ENCODE measurements at places on chromosomes 5 and 9. TPM values are rescaled to one million over a fixed set of nuclear protein-coding genes. Genes with fewer than 3 reads are reported as not detected.

IL12B gene
- 0.11 TPM for total RNA-seq

VCAN gene
- total RNA-seq, result 276 TPM

TNC gene
- 242 TPM for total RNA-seq

- H3K27ac ChIP-seq, result no peak overlapping the region
- H3K4me3 ChIP-seq, result no peak overlapping the region
- H3K27me3 ChIP-seq, result no peaks in the 10 kb centered on the region
- no peak for DNase-seq
- no peaks in the 10 kb centered on the region for H3K4me1 ChIP-seq
Measured at GRCh38 chr5:29157975-29158374, 2035.5 kb upstream of the CDH6 start.

C5orf52 gene
- not detected for total RNA-seq

NKD2 gene
- total RNA-seq, result 9.9 TPM

GRCh38 chr9:135001526-135001925, 83.8 kb upstream of the FCN1 start:
- no peak for DNase-seq
- no peak overlapping the region for H3K27ac ChIP-seq
- no peaks in the 10 kb centered on the region for H3K27me3 ChIP-seq
- H3K4me1 ChIP-seq, result no peaks in the 10 kb centered on the region
- no peak overlapping the region for H3K4me3 ChIP-seq

ELOVL7 gene
- 4.5 TPM for total RNA-seq

GRCh38 chr5:53333160-53333559, 147.3 kb upstream of the FST start:
- no peaks in the 10 kb centered on the region for H3K36me3 ChIP-seq
- no peak overlapping the region for H3K4me3 ChIP-seq
- no peaks in the 10 kb centered on the region for H3K27me3 ChIP-seq
- H3K4me1 ChIP-seq, result no peaks in the 10 kb centered on the region
- no peak for DNase-seq

DNA sequence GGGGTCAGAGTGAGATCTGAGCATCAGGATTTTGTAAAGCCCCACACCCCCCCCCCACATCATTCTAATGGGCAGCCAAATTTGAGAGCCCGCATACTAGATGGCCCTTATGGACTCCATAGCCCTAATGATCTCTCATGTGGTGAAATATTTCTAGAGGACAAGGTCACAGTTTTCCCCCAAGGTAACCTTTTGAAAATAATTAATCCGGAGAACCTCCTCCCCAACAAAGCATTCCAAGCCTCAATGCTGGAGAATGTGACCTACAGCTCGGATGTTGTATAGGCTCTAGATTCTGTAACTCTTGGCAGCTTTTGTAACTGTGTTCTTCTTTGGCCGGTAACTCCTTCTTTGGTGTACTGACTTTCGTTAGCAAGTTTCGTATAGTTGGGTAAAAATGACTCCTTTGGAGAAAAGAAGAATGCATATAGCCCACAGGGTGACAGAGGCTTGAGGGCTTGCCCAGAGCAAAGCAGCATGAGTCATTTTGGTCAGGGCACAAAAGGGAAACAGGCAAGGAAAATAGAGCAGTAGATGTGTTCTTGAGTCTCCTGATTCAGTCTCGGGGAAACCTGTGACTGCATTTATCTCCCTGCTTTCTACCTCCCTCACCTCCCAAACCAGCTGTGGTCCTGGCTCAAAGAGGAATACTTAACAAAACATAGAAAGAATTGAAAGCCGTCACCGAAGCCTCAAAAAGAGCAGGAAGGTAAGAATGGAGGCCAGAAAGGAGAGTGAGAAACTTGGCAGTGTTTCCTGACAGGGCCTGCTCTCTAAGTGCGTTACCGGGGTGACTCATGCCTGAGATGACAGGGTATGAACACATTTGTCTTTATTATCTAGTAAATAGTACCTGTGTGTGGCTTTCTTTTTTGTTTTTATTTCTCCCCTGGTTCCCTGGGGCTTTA, 6.6 kb upstream of the XPA start:
- no peak overlapping the region for H3K27ac ChIP-seq
- H3K4me1 ChIP-seq, result no peaks in the 10 kb centered on the region
- no peaks in the 10 kb centered on the region for H3K36me3 ChIP-seq
- no peak overlapping the region for H3K4me3 ChIP-seq

DNA sequence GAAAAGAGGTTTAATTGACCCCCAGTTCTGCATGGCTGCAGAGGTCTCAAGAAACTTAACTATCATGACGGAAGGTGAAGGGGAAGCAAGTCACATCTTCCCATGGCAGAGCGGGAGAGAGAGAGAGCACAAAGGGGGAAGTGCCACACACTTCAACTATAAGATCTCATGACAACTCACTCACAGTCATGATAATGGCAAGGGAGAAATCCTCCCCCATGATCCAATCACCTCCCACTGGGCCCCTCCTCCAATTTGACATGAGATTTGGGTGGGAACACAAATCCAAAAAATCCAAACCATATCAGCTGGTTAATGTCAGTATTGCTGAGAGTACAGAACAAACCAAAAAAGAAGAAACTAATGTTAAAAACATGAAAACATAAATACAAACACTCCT, 120.2 kb downstream of the STARD4 start:
- H3K4me1 ChIP-seq, result no peaks in the 10 kb centered on the region
- no peaks in the 10 kb centered on the region for H3K36me3 ChIP-seq
- H3K27me3 ChIP-seq, result no peaks in the 10 kb centered on the region
- no peak overlapping the region for H3K27ac ChIP-seq
- H3K4me3 ChIP-seq, result no peak overlapping the region

DOCK8 gene
- 24.5 TPM for total RNA-seq

- H3K4me1 ChIP-seq, result no peaks in the 10 kb centered on the region
- H3K27me3 ChIP-seq, result no peaks in the 10 kb centered on the region
- no peak overlapping the region for H3K4me3 ChIP-seq
- no peak overlapping the region for H3K27ac ChIP-seq
- H3K36me3 ChIP-seq, result no peaks in the 10 kb centered on the region
Measured at GRCh38 chr9:14524873-14525515, 168.2 kb downstream of the ZDHHC21 start.

DNA sequence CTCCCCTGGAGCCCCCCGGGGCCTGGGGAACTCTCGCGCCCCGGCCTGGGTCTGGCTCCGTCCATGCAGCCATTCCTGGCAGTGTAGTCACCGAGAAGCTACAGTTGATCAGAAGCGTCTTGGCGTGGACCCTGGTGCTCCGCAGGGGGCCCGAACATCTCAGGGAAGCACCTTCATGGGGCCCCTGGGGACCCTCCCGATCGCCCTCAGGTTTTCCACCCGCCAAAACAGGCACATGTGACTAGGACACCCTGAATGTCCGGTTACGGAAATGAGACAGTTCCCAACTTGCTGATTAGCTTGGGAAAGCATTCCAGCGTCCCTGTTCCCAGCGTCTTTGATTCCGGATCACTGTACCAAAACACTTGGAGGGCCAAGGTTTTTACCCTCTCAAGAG, 472 bp downstream of the FBXO4 start:
- DNase-seq, result peak; percentile 67
- peak overlapping the region; percentile 93 for H3K27ac ChIP-seq
- peaks cover 4% of the 10 kb centered on the region for H3K4me1 ChIP-seq
- H3K36me3 ChIP-seq, result peaks cover 5% of the 10 kb centered on the region

TMEM252 gene
- total RNA-seq, result not detected

- no peaks in the 10 kb centered on the region for H3K27me3 ChIP-seq
- H3K4me1 ChIP-seq, result no peaks in the 10 kb centered on the region
- H3K4me3 ChIP-seq, result no peak overlapping the region
- H3K27ac ChIP-seq, result no peak overlapping the region
Measured at GRCh38 chr5:157484768-157485167, 24.8 kb downstream of the NIPAL4 start.

NDFIP1 gene
- 66.8 TPM for total RNA-seq

C1QTNF3 gene
- 2.7 TPM for total RNA-seq

DNA sequence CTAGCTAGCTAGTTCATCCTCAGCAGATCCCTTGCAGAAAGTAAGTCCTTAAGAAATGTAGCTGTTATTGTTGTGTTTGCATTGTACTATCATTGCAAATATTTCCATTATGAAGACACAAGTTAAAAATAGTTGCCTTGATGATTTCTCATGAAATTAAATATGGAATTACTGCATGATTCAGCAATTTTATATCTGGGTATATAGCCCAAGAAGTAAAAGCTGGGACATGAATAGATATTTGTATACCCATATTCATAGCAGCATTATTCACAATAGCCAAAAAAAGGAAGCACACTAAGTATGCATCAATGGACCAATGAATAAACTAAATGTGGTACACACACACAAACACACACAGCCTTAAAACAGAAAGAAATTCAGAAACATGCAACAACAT, 6.8 kb downstream of the IFNB1 start:
- no peak overlapping the region for H3K4me3 ChIP-seq
- H3K27me3 ChIP-seq, result no peaks in the 10 kb centered on the region
- no peak overlapping the region for H3K27ac ChIP-seq
- H3K36me3 ChIP-seq, result no peaks in the 10 kb centered on the region
- no peak for DNase-seq
- H3K4me1 ChIP-seq, result peaks cover 7% of the 10 kb centered on the region

DNA sequence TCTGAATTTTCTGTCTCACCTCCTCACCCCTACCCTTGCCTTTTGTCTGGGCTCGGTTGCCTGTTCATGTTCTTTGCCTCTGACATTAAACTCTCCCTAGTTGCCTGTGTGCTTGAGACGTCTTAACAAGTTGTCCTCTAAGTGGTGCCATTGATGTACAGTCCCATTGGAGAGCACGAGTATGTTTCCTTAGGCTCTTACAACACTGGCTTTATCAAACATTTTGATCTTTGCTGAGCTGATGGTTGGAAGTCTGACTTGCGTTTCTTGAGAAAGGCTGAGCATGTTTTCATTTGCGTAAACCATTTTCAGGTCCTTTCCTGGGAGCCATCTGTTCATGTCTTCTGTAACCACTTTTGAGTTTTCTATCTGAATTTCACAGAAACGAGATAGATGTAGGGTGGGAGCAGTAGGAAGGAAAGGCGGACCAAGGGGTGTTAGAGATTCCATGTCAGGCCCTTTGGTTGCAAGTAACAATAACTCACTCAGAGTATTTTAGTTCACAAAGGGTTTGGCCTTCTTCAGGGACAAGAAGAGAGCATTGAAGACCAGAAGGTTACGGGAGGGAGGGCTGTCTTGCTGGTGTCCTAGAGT, 35.4 kb downstream of the OTULIN start:
- no peaks in the 10 kb centered on the region for H3K27me3 ChIP-seq
- H3K36me3 ChIP-seq, result peaks cover 18% of the 10 kb centered on the region
- no peak for DNase-seq
- H3K4me1 ChIP-seq, result peaks cover 11% of the 10 kb centered on the region

- no peak overlapping the region for H3K27ac ChIP-seq
- H3K4me3 ChIP-seq, result no peak overlapping the region
- no peaks in the 10 kb centered on the region for H3K36me3 ChIP-seq
- no peaks in the 10 kb centered on the region for H3K27me3 ChIP-seq
- DNase-seq, result no peak
Measured at GRCh38 chr9:32393911-32394310, 9.5 kb downstream of the ACO1 start.

- H3K36me3 ChIP-seq, result no peaks in the 10 kb centered on the region
- no peak overlapping the region for H3K4me3 ChIP-seq
- H3K4me1 ChIP-seq, result peaks cover 6% of the 10 kb centered on the region
- peak; percentile 76 for DNase-seq
- H3K27ac ChIP-seq, result no peak overlapping the region
Measured at GRCh38 chr9:15277400-15278090, 29.5 kb downstream of the TTC39B start.

GRCh38 chr9:19381656-19382055, 1.6 kb upstream of the RPS6 start:
- H3K4me1 ChIP-seq, result peaks cover 16% of the 10 kb centered on the region
- DNase-seq, result no peak
- H3K27me3 ChIP-seq, result no peaks in the 10 kb centered on the region
- H3K36me3 ChIP-seq, result peaks cover 22% of the 10 kb centered on the region

DNA sequence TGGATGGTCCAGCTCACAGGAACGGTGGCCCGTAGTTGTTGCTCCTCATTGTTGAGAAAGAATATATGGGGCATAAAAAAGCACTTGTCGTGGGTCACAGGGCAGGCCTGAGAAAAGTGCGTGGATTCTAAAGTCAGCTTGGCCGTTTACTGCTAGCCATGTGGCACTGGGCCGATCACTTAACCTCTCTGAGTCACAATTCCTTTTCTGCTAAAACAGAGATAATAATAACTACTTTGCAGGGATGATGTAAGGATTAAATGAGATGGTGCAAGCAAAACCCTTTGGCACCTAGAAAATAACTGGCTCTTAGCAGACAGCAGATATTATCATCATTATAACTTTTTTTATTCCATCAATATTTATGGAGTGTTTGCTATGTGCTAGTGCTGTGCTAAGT, 579.7 kb downstream of the CCDC171 start:
- no peak overlapping the region for H3K4me3 ChIP-seq
- H3K36me3 ChIP-seq, result no peaks in the 10 kb centered on the region
- no peaks in the 10 kb centered on the region for H3K4me1 ChIP-seq
- H3K27ac ChIP-seq, result no peak overlapping the region
- H3K27me3 ChIP-seq, result no peaks in the 10 kb centered on the region
- DNase-seq, result no peak

- H3K4me1 ChIP-seq, result no peaks in the 10 kb centered on the region
- DNase-seq, result no peak
- H3K4me3 ChIP-seq, result no peak overlapping the region
Measured at GRCh38 chr5:113678202-113678601, 164.7 kb downstream of the YTHDC2 start.

DNA sequence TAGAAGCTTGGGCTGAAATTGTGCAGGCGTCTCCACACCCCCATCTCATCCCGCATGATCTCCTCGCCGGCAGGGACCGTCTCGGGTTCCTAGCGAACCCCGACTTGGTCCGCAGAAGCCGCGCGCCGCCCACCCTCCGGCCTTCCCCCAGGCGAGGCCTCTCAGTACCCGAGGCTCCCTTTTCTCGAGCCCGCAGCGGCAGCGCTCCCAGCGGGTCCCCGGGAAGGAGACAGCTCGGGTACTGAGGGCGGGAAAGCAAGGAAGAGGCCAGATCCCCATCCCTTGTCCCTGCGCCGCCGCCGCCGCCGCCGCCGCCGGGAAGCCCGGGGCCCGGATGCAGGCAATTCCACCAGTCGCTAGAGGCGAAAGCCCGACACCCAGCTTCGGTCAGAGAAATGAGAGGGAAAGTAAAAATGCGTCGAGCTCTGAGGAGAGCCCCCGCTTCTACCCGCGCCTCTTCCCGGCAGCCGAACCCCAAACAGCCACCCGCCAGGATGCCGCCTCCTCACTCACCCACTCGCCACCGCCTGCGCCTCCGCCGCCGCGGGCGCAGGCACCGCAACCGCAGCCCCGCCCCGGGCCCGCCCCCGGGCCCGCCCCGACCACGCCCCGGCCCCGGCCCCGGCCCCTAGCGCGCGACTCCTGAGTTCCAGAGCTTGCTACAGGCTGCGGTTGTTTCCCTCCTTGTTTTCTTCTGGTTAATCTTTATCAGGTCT, at the start of gene C9orf72:
C9orf72 (minus strand) TSS at position 564 of the 716 bp plus-strand sequence. CDS start 6,361 bp downstream, outside the sequence.
- no peaks in the 10 kb centered on the region for H3K36me3 ChIP-seq
- H3K4me3 ChIP-seq, result peak within 1 kb of the TSS; percentile 72
- H3K27me3 ChIP-seq, result no peaks in the 10 kb centered on the region
- peak within 1 kb of the TSS; percentile 95 for H3K27ac ChIP-seq

GRCh38 chr9:93496285-93496684, 42.9 kb upstream of the FAM120AOS start:
- DNase-seq, result no peak
- H3K27me3 ChIP-seq, result no peaks in the 10 kb centered on the region
- peaks cover 46% of the 10 kb centered on the region for H3K36me3 ChIP-seq
- no peak overlapping the region for H3K27ac ChIP-seq
- H3K4me1 ChIP-seq, result peaks cover 11% of the 10 kb centered on the region
